ENCODE measurements at places on chromosomes 7 and 10.

- peak; percentile 49 for DNase-seq
These were observed 42.2 kb upstream of the MAGI2 start for GRCh38 chr7:79495544-79496272.

GRCh38 chr7:76220185-76221057, 18.7 kb downstream of the SRRM3 start:
- DNase-seq = no peak

GRCh38 chr10:62687230-62687748, 117.2 kb upstream of the ADO start:
- DNase-seq = no peak

DNA sequence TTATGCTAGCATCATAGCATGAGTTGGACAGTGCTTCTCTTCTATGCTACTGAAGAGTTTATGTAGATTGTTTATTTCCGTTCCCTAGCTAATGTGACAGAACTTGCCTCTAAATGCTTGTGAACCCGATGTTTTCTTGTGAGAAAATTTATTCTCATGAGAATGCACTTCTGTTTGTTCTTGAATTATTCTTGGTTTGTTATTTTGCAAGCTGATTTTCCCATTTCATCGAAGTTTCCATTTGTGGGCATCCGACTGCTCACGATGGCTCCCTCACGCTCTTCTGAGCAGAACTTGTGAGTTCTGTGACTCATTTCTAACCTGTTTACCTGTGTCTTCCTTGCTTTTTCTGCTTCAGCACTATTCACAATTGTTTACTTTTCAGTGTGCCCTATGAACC, 59.9 kb downstream of the WDFY4 start:
- no peak for DNase-seq

GRCh38 chr10:47451273-47451997, 32.5 kb downstream of the ANXA8 start:
- no peak for DNase-seq

GRCh38 chr7:14018751-14019150, 29.3 kb upstream of the ETV1 start:
- DNase-seq = no peak

GRCh38 chr10:13448216-13448615, 80.6 kb downstream of the BEND7 start:
- no peak for DNase-seq

- DNase-seq = no peak
These were observed 38.0 kb upstream of the ZNRF2 start for GRCh38 chr7:30246392-30246791.

DNA sequence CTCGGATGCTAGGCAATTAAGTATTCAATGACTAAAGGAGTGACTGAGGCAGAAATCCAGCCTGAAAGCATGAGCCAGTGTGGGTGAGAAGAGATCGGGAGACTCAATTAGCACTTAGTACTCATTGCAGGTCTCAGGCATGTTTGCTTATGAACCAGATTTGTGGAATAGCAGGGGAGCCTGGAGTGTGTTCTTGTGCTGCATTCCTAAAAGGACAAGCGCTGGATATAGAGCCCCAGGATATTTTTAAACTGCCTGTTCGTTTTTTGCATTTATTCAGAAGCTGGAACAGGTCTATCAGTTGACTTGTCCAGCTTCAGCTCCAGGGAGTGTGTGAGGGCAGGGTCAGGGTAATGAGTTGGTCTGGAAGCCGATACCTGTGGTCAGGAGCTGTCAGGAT, 120.3 kb downstream of the BMPER start:
- no peak for DNase-seq

GRCh38 chr7:14842523-14842922, 60.0 kb downstream of the DGKB start:
- DNase-seq = no peak

DNA sequence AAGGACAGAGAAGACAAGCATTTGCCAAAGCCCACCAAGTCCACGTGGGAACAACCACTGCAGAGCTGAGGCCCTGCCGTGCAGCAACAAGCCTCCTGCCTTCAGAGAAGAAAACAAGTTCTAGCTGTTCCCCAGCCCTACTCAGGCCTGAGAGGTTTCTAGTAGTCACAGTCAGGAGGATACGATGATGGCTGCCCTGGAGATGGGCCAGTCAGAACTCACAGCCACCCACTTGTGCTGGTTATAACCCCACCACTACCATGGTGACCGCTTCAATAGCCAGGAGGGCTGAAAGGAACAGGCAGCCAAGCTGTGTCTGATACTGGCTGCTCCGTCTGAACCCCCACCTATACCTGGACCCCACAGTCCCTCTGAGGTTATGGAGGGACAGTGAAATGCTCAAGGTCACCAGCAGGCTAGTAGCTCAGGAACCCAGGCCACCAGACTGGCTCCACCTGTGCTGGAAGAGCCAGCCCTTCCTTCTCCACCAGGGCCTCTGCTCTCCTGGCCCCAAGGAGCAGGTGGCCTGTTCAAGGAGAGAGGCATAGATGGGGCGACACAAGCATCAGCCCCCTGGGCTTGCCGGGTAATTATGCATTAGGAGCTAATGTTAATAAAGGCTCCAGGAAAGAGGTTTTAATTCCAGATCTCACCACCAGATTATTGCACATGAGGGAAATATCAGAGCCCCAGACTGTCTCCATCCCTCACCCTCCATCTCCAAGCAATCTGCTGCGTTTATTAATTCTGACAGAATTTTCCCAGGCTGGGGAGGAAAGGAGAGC, 125.8 kb upstream of the PCBD1 start:
- DNase-seq = no peak

- DNase-seq = no peak
These were observed 156.7 kb upstream of the TCF7L2 start for GRCh38 chr10:112793202-112793921.

GRCh38 chr7:131511774-131512535, 44.5 kb downstream of the PODXL start:
- DNase-seq = no peak

GRCh38 chr7:16135658-16136057, 285.7 kb downstream of the CRPPA start:
- no peak for DNase-seq

DNA sequence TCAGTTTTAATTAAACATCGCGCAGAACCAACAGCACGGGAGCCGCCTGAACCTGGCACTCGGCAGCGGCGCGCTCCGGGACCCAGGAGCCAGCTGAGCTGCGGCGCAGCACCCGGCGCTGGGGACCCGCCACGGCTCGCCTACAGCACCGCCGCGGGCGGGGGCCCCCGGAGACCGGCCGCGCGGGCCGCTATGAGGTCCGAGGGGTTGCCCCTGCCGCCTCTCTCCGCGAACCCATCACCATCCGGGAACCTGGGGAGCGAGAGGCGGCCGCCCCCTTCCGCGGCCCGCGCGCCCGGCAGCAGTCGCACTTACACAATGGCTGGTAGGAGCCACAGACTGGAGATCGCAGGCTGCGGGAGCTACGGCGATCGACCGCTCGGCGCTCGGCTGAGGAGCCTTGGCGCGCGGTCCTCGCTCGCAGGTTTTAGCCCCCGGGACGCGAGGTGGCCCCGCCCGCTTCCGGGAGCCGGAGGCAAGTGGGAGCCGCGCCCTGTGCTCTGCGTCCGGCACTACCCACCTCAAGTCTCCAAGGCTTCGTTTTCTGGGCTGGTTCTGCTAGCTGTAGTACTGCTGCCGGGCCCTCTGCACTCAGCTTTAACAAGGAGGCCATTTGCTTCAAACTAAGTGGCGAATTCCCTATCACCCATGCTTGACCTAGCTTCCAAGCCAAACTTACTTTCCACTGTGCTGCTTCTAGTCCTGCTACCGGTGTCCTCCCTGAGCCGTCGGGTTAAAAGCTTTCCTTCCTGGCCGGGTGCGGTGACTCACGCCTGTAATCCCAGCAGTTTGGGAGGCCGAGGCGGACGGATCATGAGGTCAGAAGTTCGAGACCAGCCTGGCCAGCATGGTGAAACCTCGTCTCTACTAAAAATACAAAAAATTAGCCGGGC, at the start of gene TPK1:
TPK1 (minus strand) TSS at position 402 of the 893 bp plus-strand sequence. CDS start 451 bp downstream, outside the sequence.
- peak; percentile 21 for DNase-seq

DNA sequence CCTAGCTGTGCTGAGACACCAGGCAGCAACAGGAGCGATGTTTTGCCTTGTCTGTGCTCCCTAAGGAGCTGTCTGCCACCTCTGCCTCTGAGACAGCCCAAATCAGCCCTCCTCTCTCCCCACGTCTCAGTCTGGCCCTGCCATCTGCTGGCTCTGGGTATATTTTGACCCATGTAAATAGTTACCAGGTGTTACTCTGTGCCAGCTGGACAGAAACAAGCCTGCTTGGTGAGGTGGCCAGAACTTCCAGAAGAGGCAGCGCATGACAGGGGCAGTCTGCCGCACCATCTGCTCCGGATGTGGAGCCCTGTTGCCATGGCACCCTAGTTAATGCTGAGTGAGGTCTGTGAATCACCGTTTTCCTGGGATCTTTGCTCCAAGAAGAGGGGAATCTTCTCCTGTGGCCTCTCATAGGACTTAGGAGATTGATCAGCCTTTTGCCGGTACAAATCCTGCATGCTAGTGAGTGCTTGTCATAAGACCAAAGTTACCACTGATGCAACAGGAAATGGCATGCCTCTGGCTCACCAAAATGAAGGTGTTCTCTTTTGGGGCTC, 31.8 kb downstream of the GSTO2 start:
- DNase-seq = no peak

GRCh38 chr7:50713123-50713965, 69.4 kb downstream of the GRB10 start:
- DNase-seq = no peak

- DNase-seq = no peak
These were observed 128.4 kb downstream of the BICC1 start for GRCh38 chr10:58641095-58641531.

- no peak for DNase-seq
These were observed 21.4 kb downstream of the SLC25A13 start for GRCh38 chr7:96300502-96300901.

GRCh38 chr7:20556091-20556490, 59.4 kb upstream of the ABCB5 start:
- DNase-seq = no peak

DNA sequence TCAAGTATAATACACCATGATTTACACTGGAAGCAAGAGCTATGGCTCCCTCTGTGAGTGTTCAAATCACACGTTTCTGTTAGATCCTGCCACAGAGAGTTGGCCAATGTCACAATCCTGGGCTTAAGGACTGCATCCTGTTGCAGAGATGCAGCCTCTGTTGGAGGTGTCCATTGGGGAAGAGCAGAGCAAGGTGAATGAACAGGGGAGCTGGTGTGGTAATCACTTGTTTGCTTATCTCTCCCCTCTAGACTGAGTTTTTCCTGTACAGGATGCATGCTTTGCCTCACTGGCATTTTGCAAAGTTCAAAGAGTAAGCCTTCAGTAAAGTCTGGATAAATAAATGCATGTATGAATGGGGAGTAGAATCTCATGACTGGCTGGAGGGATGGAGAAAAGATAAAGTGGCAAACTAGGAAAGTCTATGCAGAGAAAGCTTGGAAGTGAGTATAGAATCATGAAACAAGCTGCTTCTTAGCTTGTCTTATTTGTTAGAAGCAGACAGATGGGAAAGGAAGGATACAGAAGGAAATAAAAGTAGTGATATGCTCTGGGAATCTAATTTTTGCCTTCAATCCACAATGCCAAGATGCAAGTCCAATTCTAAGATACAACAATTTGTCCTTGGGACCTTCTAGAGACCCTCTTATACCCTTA, 605.9 kb downstream of the KCNMA1 start:
- DNase-seq = no peak

DNA sequence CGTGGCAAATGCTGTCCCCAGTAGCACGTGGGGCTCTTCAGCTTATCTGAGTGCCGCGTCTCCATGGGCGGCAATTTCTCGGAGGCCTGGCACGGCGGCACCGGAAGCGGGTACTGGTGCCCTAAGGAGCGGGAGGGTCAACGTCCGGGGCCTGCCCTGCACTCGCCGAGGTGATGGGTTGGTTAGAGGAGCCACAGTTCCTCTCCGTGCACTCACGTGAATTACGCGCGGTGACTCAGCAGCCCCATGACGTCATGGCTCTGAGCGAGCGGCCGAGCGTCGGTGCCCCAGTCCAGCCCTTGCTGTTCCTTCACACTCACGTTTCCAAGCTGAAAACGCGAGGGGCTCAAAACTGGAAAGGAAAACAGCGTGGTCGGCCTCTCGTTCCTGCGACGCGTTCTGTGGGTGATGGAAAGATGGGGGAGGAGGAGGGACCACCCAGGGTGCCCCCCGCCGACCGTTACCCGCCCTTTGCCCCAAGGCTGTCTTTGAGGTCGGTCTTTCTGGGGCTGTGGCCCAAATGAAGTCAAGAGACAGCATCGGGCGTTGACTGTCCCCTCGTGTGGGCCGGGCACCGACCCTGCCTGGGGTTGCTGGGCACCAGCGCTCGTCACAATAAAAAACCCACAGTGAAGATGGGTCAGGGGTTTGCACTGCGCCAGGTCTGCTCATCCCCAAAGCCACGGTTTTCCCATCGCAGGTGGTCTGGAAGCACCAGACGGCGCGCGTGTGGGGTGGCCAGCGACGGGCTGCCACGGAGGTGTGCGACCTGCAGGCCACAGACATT, 70.4 kb upstream of the CFAP46 start:
- no peak for DNase-seq

- DNase-seq = no peak
These were observed 37.0 kb upstream of the RET start for GRCh38 chr10:43039624-43040481.

DNA sequence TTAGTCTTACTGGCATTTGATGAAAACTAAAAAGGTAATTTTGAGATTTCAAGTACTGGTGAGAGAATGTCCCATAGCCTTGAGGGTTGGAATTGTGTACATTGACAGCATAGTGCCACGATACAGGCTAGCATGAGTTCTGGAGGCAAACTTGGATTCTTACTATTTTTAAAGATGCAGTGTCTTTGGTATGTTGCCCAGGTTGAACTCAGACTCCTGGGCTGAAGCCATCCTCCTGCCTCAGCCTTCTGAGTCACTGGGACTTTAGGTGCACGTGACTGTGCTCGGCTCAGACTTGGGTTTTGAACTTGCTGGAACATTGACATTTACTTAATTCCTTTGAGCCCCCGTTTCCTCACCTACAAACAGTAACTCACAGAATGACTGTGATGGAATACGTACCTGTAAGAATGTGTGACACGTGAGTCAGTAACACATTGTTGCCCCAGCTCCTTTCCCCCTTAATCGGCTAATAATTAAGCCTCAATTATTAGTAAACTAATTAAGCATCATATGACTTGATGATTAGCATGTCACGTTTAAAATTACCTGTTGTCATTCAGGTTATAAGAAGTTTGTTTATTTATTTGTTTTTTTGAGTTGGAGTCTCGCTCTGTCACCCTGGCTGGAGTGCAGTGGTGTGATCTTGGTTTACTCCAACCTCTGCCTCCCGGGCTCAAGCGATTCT, 10.6 kb downstream of the DNAJB6 start:
- DNase-seq = no peak

GRCh38 chr7:114365791-114366190, 48.8 kb upstream of the FOXP2 start:
- no peak for DNase-seq

GRCh38 chr10:49141541-49142332, 7.9 kb upstream of the FAM170B start:
- no peak for DNase-seq

DNA sequence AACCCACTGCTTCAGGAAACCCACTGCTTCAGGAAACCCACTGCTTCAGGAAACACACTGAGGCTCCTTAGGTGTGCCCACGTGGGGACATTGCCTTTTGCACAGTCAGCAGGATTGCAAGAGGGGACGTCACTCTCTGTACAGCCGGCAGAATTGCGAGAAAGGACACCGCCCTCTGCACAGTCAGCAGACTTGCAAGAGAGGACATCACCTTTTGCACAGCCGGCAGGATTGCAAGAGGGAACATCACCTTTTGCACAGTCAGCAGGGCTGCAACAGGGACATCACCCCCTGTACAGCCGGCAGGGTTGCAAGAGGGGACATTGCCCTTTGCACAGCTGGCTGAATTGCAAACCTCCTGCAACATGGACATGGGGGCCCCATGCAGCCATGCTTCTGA, 407.6 kb downstream of the GLRX3 start:
- DNase-seq = no peak

Data from keratinocyte (primary cell).